ENCODE measurements at places on chromosomes 13 and 19. TPM values are rescaled to one million over a fixed set of nuclear protein-coding genes. Genes with fewer than 3 reads are reported as not detected.

MAP2K2 gene
- total RNA-seq = 241 TPM

RPS15 gene
- 725 TPM for total RNA-seq

PDX1 gene
- not detected for total RNA-seq

PSG11 gene
- not detected for total RNA-seq

TTYH1 gene
- total RNA-seq = not detected

ZNF223 gene
- total RNA-seq = 5.2 TPM

ZNF439 gene
- total RNA-seq = 3.4 TPM

COL5A3 gene
- total RNA-seq = 0.67 TPM

CBARP gene
- 6.4 TPM for total RNA-seq

GCDH gene
- total RNA-seq = 30.1 TPM

MIPEP gene
- 11.1 TPM for total RNA-seq

Data from vein endothelial cell (primary cell).